ENCODE measurements at places on chromosomes 4 and X.
A peak's percentile ranks its signal among the peaks of the same experiment; 100 is the strongest.

DNA sequence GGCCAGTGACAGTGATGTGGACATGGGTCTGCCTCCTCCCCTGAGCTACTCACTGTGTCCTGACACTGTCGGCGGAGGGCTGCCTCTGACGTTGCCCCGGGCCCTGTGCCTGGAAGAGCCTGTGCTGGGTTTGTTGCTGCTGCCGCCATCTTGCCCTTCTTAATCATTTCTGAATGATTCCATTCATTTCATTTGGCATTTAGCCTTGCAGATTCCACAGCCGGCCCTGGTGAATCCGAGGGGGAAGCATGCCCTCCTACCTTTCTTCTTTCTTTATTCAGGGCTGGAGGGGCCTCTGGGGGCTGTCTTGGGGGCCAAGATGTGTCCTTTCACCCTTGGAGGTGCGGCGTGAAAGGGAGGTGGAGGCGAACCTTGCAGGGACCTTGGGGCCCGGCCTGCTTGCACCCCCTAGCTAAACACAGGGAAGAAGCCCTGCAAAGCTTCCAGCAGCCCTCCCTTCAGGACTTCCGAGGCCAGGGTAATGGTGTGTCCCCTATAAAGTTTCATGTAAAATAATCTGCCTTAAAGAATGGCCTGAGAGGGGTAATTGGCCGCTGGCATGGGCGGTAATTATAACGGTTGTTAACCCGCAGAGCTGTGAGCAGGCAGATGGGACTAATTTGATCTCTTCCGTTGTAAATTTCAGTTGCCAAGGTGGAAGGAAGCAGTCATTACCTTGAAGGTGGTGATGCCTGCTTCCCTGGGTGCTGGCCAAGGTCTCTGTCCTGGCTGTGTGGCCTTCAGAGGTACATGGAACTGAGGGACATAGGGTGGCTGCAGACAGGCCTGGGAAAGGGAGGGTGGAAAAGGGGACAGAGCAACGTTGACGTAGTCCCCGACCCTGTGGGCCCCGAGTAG lies 92.3 kb downstream of the PSAPL1 start:
- DNase-seq: no peak

DNA sequence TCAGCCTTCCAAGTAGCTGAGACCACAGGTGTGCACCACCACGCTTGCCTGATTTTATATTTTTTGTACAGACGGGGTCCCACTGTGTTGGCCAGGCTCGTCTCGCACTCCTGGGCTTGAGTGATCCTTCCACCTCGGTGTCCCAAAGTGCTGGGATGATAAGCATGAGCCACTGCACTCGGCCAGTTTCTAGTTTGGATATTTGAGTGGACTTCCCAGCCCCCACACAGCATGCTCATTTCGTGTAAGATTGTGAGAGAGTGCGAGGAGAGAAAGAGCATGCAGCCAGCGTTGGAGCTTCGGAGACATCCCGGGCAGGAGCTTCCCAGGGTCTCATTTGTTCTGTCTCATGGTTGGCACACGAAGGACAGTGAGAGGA lies 31.8 kb downstream of the ARSD start:
- DNase-seq: no peak

DNA sequence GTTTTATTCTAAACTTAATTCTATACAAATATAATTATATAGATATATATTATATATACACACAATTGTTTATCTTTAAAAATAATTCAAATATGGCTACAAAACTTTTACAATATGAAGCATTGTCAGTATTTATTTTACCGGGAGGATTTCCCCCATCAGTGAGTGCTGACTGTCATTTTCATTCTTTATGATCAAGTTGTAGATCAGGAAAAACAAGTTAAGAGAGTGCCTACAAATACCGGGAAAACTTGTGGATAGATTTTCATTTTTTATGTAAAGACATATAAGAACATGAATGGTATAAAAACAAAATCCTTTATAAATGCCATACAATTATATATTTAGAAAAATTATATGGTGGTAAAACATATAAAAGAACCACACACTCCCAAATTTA lies 37.8 kb downstream of the CLCN3 start:
- no peak for DNase-seq

DNA sequence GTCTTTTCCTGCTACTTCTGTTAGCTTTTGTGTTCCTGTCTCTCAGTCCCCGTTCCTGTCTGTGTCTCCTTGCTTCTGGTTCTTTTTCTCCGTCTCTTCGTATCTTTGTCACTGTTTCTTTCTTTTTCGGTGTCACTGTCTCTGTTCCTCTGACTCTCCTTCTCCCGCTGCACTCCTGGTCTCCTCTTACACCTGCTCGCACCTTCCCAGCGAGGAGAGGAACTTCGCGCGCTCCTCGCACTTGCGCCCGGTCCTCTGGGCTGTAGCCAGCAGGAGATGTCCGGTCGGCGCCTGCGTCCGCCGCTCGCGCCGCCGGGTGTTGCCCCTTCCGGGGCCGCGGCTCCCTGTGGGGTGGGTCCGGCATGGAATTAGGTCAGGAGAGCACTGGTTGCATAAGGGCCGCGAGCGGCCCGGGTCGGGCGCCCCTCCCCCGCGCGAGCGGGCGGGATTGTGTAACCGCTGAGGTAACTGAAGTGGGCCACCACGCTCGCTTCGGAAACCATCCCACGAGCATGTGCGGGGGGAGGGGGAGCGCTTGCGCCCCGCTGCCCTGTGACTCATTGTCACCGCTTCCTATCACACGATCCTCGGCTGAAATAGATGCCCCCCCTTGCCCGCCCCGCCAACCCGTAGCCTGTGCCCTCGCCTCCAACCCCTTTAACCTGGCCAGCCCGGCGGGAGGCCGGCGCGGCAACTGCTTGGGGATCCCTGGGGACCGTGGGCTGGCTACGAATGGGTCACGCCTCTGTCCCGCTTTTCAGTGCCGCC lies 1.6 kb downstream of the LONRF3 start:
- peak; percentile 36 for DNase-seq
